Activated gamma-delta T cell (primary cell): ENCODE measurements at places on chromosomes 1 and 21.

- DNase-seq: no peak
These were observed 194.2 kb upstream of the FMN2 start for GRCh38 chr1:239897458-239897857.

- DNase-seq: no peak
These were observed 449.5 kb upstream of the CAMK1G start for GRCh38 chr1:209134001-209134400.

GRCh38 chr21:35448876-35449599, 399.9 kb upstream of the RUNX1 start:
- no peak for DNase-seq

DNA sequence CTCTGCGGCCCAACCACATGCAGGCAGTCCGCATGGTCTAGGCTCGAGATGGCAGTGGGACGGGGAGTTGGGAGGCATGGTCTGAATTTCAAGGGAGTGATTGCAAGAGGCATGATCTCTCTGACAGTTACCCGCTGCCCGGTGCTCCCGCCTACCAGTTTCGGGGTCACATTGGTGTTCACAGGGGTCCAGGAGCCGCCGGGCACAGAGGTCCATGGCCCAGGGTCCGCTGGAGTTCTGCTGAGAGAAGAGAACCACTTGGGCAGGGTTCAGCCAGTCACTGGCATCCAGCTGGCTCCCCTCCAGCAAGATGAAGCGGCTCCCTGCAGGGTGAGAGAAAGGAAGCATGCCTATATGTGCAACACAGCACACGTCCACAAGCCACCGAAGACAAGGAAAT, 141.3 kb downstream of the ASTN1 start:
- no peak for DNase-seq

GRCh38 chr1:94871031-94871430, 50.9 kb downstream of the SLC44A3 start:
- DNase-seq: no peak
